Lung (tissue), 17 donors: ENCODE measurements at places on chromosomes 2 and 18. TPM values are rescaled to one million over a fixed set of nuclear protein-coding genes. Genes with fewer than 3 reads are reported as not detected.

The DSG1 gene
- not detected for polyA plus RNA-seq

The ASB18 gene
- not detected for polyA plus RNA-seq

The TMEM163 gene
- polyA plus RNA-seq: 46.9 TPM

The ANKRD30BL gene
- polyA plus RNA-seq: not detected

The SCN7A gene
- polyA plus RNA-seq: 6.1 TPM

The ATP6V1B1 gene
- 2.2 TPM for polyA plus RNA-seq

The NDC80 gene
- 1.1 TPM for polyA plus RNA-seq

The ABCB11 gene
- 0.02 TPM for polyA plus RNA-seq

The TCF23 gene
- polyA plus RNA-seq: 0.01 TPM

The KCNK3 gene
- polyA plus RNA-seq: 6.7 TPM

The CXCR2 gene
- polyA plus RNA-seq: 0.73 TPM

The SLC8A1 gene
- polyA plus RNA-seq: 1.2 TPM

The NDUFAF7 gene
- 16.4 TPM for polyA plus RNA-seq

The RNF138 gene
- 13.1 TPM for polyA plus RNA-seq

The ALPP gene
- polyA plus RNA-seq: 7.4 TPM

The TMEM198 gene
- polyA plus RNA-seq: 3.9 TPM

The BZW1 gene
- 37.4 TPM for polyA plus RNA-seq

The HOXD12 gene
- not detected for polyA plus RNA-seq

The ACADL gene
- polyA plus RNA-seq: 7.9 TPM

The CTAGE1 gene
- not detected for polyA plus RNA-seq

The IHH gene
- 0.55 TPM for polyA plus RNA-seq

The AFF3 gene
- 5.0 TPM for polyA plus RNA-seq

The ERFE gene
- polyA plus RNA-seq: 0.54 TPM

The RAMP1 gene
- 11.0 TPM for polyA plus RNA-seq

The PDE1A gene
- polyA plus RNA-seq: 1.7 TPM

The PFN4 gene
- 0.66 TPM for polyA plus RNA-seq

The RAB6C gene
- 0.02 TPM for polyA plus RNA-seq

The MAP2 gene
- 6.5 TPM for polyA plus RNA-seq

The CD8B gene
- polyA plus RNA-seq: 1.5 TPM

The STARD6 gene
- not detected for polyA plus RNA-seq

The PHOSPHO2 gene
- 2.1 TPM for polyA plus RNA-seq

The AQP12B gene
- not detected for polyA plus RNA-seq

The TDRD15 gene
- not detected for polyA plus RNA-seq

The CDH7 gene
- 0.07 TPM for polyA plus RNA-seq

The CXCR4 gene
- polyA plus RNA-seq: 214 TPM

The EML6 gene
- 1.3 TPM for polyA plus RNA-seq

The TMEM182 gene
- polyA plus RNA-seq: 1.1 TPM

The PREB gene
- 25.8 TPM for polyA plus RNA-seq

The IKZF2 gene
- polyA plus RNA-seq: 1.5 TPM

The SNRNP200 gene
- polyA plus RNA-seq: 65.9 TPM

The DTNB gene
- 16.4 TPM for polyA plus RNA-seq

The RPRM gene
- polyA plus RNA-seq: 0.73 TPM

The POMC gene
- 4.2 TPM for polyA plus RNA-seq

The FAM228A gene
- polyA plus RNA-seq: 0.46 TPM

The AQP4 gene
- 140 TPM for polyA plus RNA-seq

The GGCX gene
- polyA plus RNA-seq: 48.1 TPM

The ANKRD30B gene
- not detected for polyA plus RNA-seq

The DRC1 gene
- 2.5 TPM for polyA plus RNA-seq

The TEKT4 gene
- 3.3 TPM for polyA plus RNA-seq

The PKP4 gene
- polyA plus RNA-seq: 21.5 TPM

The REEP1 gene
- 2.4 TPM for polyA plus RNA-seq

The PCARE gene
- 0.04 TPM for polyA plus RNA-seq
